ENCODE measurements at places on chromosomes 3 and 15. TPM values are rescaled to one million over a fixed set of nuclear protein-coding genes. Genes with fewer than 3 reads are reported as not detected.
A peak's percentile ranks its signal among the peaks of the same experiment; 100 is the strongest.

DNA sequence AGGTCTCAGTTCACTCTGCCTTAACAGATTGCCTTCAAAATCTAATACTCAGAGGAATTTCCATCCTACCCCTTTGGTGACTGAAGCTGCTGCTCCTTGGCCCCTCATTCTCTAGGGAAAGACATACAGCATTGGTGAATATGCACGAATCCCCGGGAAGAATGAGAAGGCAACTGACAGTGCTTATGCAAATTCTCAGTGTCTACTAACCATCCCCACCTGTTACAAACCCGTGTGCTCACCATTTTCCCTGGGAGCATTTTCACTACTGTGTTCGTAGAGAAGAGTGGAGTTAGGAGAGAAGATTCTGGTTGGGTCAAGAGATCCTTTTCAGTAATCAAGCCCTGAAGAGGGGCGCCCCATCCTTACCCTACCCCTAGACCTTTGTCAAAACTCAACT is 37.7 kb downstream of the SYNM start:
- no peak for DNase-seq
- H3K36me3 ChIP-seq = no peaks in the 10 kb centered on the region
- no peaks in the 10 kb centered on the region for H3K4me1 ChIP-seq
- no peak overlapping the region for H3K4me3 ChIP-seq

GRCh38 chr3:42515391-42515916 is 13.0 kb downstream of the VIPR1 start:
- H3K27ac ChIP-seq = no peak overlapping the region
- no peaks in the 10 kb centered on the region for H3K27me3 ChIP-seq
- H3K4me3 ChIP-seq = no peak overlapping the region
- H3K36me3 ChIP-seq = no peaks in the 10 kb centered on the region
- H3K4me1 ChIP-seq = peaks cover 8% of the 10 kb centered on the region
- DNase-seq = no peak

GRCh38 chr3:22980346-22980745 is 222.8 kb upstream of the UBE2E2 start:
- no peaks in the 10 kb centered on the region for H3K4me1 ChIP-seq
- DNase-seq = no peak
- no peaks in the 10 kb centered on the region for H3K27me3 ChIP-seq
- no peak overlapping the region for H3K27ac ChIP-seq
- H3K4me3 ChIP-seq = no peak overlapping the region
- no peaks in the 10 kb centered on the region for H3K36me3 ChIP-seq

DNA sequence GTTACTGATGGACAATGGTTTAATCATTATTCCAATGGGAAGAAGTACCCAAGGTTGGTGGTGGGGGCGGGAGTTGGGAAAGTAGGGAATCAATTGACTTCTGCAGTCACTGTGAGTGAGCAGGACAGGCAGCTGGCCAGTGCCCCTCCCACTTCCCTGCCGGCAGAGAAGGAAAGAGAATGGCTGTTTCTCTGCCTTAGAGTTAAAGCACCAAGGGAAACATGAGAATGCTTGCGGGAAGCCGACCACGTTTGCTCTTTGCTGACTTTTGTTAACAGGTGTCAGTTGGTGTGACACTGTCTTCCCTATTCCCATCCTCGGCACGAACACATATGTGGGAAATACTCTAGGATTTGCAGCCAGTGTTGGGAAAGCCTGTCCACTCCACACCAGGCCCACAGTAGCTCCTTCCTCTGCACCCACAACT is 33.5 kb upstream of the MFSD1 start:
- no peak overlapping the region for H3K4me3 ChIP-seq
- no peaks in the 10 kb centered on the region for H3K27me3 ChIP-seq
- no peak overlapping the region for H3K27ac ChIP-seq
- H3K4me1 ChIP-seq = no peaks in the 10 kb centered on the region

- peak; percentile 40 for DNase-seq
- H3K4me1 ChIP-seq = peaks cover 36% of the 10 kb centered on the region
- H3K27ac ChIP-seq = no peak overlapping the region
- no peaks in the 10 kb centered on the region for H3K27me3 ChIP-seq
Observed at GRCh38 chr3:158100681-158101080, 5.5 kb downstream of the SHOX2 start.

GRCh38 chr3:48826451-48826850 is 21.2 kb downstream of the PRKAR2A start:
- peak; percentile 79 for DNase-seq
- H3K4me3 ChIP-seq = no peak overlapping the region
- peak overlapping the region; percentile 29 for H3K27ac ChIP-seq
- no peaks in the 10 kb centered on the region for H3K27me3 ChIP-seq
- H3K4me1 ChIP-seq = peaks cover 25% of the 10 kb centered on the region
- H3K36me3 ChIP-seq = no peaks in the 10 kb centered on the region

GRCh38 chr3:37861620-37862041 is at the start of gene CTDSPL:
Gene CTDSPL (plus strand): TSS chr3:37861880. CDS start chr3:37862200, 320 bp downstream.
- H3K27ac ChIP-seq = no peak within 1 kb of the TSS
- H3K36me3 ChIP-seq = no peaks in the 10 kb centered on the region
- no peaks in the 10 kb centered on the region for H3K4me1 ChIP-seq
- no peaks in the 10 kb centered on the region for H3K27me3 ChIP-seq
- H3K4me3 ChIP-seq = no peak within 1 kb of the TSS

DNA sequence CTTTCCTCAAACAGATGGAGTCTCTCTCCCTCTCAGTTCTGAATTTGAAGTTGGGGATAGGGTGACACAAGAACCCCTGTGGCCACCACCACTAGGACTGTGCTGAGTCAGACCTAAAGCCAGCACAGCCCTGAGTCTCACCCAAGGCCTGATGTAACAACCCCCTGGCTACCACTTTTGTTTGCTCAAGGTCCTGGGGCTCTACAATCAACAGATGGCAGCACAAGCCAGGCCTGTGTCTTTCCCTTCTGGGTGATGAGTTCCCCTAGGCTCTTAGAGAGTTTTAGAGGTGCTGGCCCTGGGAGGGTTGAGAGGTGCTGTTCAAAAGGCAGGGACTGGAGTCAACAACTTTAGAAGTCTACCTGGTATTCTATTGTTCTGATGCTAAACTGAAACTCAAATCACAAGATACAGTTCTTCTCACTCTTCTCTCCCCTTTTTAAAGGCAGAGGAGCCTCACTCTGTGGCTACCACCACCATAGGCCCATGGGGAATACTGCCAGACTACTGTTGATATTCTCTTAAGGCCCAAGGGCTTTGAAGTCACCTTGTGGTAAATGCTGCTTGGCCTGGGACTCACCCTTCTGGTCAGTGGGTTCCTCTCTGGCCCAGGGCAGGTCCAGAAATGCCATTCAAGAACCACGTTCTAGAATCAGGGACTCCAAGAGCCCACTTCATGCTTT is 6.5 kb downstream of the OR5K4 start:
- H3K27ac ChIP-seq = no peak overlapping the region
- no peaks in the 10 kb centered on the region for H3K27me3 ChIP-seq
- H3K4me3 ChIP-seq = no peak overlapping the region
- no peak for DNase-seq
- no peaks in the 10 kb centered on the region for H3K36me3 ChIP-seq
- H3K4me1 ChIP-seq = no peaks in the 10 kb centered on the region

DNA sequence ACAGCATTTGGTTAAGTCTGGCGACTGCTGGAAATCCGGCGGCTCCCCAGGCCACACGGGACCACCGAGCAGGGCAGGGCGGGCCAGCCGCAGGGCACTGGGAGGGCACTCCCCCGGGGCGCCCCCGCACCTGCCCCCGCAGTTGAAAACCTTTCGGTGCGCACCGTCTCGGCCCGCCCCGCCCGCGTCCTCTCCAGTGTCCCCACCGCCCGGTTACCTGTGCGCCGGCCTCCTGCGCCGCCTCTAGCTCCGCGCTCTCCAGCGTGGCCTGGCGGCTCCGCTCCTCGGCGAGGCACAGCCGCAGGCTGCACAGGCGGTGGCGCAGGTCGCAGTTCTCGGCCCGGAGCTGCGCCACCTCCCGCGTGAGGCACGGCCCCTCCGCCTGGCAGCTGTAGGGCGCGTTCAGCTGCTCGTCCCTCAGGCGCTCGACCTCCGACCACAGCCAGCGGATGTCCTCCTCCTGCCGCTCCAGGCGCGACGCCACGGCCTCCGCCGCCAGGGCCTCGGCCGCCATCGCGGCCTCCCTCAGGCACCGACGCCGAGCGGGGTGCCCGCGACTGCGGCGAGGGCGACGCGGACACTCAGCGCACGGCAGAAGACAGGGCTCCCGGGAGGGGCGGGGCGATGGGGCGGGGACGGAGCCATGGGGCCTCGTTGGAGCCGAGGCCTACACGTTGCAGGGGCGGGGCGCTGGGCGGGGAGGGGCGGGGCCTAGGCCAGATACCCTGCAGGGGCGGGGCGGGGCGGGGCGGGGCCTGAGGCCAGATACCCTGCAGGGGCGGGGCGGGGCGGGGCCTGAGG is at the start of gene TARS3:
TARS3 (minus strand) TSS at position 600 of the 801 bp plus-strand sequence; CDS start at position 514, 86 bp downstream.
- DNase-seq = peak; percentile 96
- H3K36me3 ChIP-seq = peaks cover 8% of the 10 kb centered on the region
- 0 out of 2 replicates have a peak within 1 kb of the TSS, but pooled peaks have one; percentile 2 for H3K27ac ChIP-seq
- no peaks in the 10 kb centered on the region for H3K27me3 ChIP-seq
- peak within 1 kb of the TSS; percentile 69 for H3K4me3 ChIP-seq

DNA sequence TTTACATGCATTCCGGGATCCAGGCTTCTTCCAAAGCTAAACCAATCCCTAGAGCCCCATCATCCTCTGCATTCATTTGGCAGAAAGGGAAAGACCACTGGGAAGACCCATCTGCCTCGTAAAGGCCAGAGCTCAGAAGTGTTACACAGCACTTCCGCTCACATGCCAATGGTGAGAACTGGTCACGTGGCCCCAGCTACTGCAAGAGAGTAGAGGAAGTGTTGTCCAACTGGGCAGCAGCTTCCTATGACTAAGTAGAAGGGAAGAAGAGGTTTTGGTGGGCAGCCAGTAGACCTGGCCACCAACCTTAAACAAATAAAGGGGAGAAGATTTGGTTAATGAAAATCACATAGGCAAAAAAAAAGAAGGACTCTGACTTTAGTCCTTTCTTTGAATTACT is 74.4 kb upstream of the PPP2R3A start:
- H3K36me3 ChIP-seq = no peaks in the 10 kb centered on the region
- DNase-seq = no peak
- H3K27me3 ChIP-seq = no peaks in the 10 kb centered on the region
- no peaks in the 10 kb centered on the region for H3K4me1 ChIP-seq
- H3K4me3 ChIP-seq = no peak overlapping the region

DNA sequence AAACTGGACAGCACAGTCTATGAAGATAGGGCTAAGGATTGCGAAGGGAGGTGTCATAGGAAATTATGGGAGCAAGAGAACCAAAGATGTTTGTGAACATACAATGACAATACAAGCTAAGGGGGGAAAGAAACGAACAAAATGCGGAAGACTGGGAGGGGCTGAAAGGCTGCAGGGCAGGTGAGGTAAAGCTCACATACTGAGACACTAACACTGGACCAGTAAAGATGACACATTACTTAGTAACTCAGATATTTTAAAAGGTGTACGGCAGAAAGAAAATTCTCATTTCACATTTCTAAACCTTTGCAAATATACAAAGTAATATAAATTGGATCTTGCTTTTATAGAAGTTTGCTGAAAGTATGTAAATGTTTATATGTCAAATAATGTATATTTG is 10.1 kb downstream of the CLDND1 start:
- peaks cover 15% of the 10 kb centered on the region for H3K36me3 ChIP-seq
- H3K4me3 ChIP-seq = no peak overlapping the region
- no peaks in the 10 kb centered on the region for H3K27me3 ChIP-seq
- no peaks in the 10 kb centered on the region for H3K4me1 ChIP-seq

DNA sequence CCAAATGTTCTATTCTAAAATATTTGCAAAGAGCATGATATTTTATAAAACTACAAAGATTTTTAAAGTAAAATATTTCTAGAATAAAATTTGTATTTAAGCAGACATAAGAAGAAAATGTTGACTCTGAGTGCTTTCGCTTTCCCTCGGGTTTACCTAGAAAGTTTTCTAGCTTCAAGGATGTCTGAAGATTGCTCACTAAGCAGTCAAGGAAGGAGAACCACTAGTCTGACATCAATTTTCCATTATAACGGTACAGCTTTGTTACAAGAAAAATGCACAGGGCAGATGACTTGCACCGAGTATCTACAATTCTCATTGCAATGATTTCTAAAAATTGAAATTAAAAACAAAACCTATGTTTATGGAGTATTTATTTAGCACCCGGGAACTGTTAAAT is 14.2 kb downstream of the GPR15 start:
- H3K36me3 ChIP-seq = no peaks in the 10 kb centered on the region
- no peak overlapping the region for H3K4me3 ChIP-seq
- H3K27ac ChIP-seq = no peak overlapping the region
- H3K4me1 ChIP-seq = peaks cover 3% of the 10 kb centered on the region
- no peaks in the 10 kb centered on the region for H3K27me3 ChIP-seq

- peak overlapping the region; percentile 97 for H3K4me3 ChIP-seq
- H3K4me1 ChIP-seq = peaks cover 18% of the 10 kb centered on the region
- H3K36me3 ChIP-seq = no peaks in the 10 kb centered on the region
- peak; percentile 79 for DNase-seq
Observed at GRCh38 chr15:34582461-34583371, 735 bp downstream of the GOLGA8B start.

Gene IL5RA
- not detected for total RNA-seq

Gene CFAP20DC
- total RNA-seq = not detected
